ENCODE measurements at places on chromosomes 12 and 14. TPM values are rescaled to one million over a fixed set of nuclear protein-coding genes. Genes with fewer than 3 reads are reported as not detected.
A peak's percentile ranks its signal among the peaks of the same experiment; 100 is the strongest.

DNA sequence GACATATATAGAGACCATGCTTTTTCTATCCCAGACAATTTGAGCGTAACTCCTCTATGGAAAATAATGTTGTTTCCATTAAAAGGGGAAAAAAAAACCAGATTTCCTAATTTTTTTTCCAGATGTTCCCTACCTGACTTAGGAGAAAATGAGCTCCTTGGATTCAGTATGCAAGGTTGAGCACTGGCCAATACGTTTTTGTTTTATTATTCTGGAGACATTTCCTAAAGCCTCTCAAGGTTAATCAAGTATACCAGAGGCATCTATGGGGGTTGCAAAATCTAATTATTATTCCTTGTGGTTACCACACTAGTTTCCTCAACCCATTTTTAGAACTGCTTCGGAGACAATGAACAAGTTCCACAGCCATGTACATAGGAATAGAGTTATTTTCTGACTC, 291.3 kb downstream of the SLC16A7 start:
- H3K27me3 ChIP-seq, result no peaks in the 10 kb centered on the region
- H3K36me3 ChIP-seq, result no peaks in the 10 kb centered on the region
- H3K27ac ChIP-seq, result no peak overlapping the region
- H3K4me3 ChIP-seq, result no peak overlapping the region
- no peak for DNase-seq

GRCh38 chr12:21656905-21657325, 727 bp downstream of the LDHB start:
- DNase-seq, result peak; percentile 13
- peaks cover 28% of the 10 kb centered on the region for H3K36me3 ChIP-seq
- peak overlapping the region; percentile 27 for H3K27ac ChIP-seq
- H3K4me3 ChIP-seq, result peak overlapping the region; percentile 79

- DNase-seq, result no peak
- H3K27me3 ChIP-seq, result no peaks in the 10 kb centered on the region
- H3K4me1 ChIP-seq, result no peaks in the 10 kb centered on the region
These were observed 297.7 kb upstream of the CLEC14A start for GRCh38 chr14:38553586-38553985.

Gene TEDC1
- 26.0 TPM for polyA plus RNA-seq

DNA sequence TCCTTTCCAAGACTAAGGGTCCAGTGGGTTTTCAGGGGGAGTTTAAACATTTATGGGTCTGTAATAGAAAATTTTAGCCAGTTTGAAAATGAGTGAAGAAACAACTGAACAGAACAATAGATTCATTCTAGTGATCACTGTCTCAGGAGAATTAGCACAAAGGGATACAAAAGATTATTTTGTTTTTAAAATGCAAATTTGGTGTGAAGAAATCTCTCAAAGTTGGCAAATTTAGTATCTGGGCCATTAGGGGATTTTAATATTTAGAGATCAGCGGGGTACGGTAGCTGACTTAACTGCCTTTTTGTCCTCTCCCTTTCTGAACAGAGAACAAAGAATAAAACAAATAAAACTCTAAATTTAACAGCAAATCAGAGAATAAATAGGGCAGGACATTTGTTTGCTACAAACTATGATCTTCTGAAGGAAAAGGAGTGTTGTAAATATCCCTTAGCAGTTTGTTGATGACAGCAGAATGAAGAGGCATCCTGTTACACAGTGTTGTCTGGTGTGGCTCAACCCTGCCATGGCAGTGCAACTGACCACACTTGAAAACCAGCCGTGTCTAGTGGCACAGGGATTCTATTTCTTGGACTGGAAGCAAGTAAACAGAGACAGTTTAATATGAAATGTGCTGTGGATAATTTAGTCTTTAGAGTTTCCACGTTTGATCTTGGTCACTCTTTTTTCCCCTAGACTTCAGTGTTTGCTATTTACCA, 46.3 kb upstream of the LRTM2 start:
- DNase-seq, result no peak
- peaks cover 77% of the 10 kb centered on the region for H3K36me3 ChIP-seq
- H3K27me3 ChIP-seq, result no peaks in the 10 kb centered on the region

Gene ATP2A2
- 4.5 TPM for polyA plus RNA-seq

DNA sequence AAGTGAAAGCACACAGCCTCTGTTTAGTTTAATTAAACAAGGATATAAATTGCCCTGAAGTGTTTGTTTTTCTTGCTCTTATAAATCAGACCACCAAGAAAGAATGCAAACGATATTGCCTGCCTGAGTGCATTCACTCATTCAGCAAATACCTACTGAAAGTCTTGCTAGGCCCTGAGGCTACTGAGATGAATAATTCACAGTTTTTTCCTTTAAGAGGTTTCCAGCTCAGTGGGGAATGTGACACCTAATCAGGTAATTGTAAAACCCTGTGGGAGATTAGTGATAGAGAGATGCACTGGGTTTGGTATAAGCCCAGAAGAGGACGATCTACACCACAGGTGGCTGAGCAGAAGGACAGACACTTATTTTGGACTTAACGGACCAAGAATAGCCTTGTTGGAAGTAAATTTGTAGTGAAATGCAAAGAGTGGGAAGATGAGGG, 151.4 kb downstream of the SLC35F4 start:
- DNase-seq, result no peak
- no peaks in the 10 kb centered on the region for H3K27me3 ChIP-seq
- no peaks in the 10 kb centered on the region for H3K4me1 ChIP-seq
- no peak overlapping the region for H3K27ac ChIP-seq
- no peaks in the 10 kb centered on the region for H3K36me3 ChIP-seq

Gene LRRC10
- polyA plus RNA-seq, result not detected

DNA sequence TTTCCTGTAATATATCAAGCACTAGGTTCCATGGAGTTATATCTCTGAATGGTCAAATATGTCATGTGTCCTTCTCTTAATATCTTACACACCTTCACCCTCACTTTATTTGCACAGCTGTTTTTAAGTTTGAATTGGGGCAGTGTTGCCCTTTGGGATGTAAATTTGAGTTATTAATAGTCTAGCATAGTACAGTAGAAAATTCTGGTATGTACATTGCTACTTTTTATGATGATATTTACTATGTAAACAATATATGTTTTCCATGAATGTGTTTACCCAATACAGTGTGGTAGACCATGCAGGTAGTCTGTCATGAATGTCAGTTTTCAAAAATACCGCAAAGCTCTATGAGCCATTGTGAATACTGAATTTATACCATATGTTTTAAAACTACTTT, 50.5 kb downstream of the METTL25 start:
- no peak for DNase-seq
- H3K27me3 ChIP-seq, result no peaks in the 10 kb centered on the region
- H3K27ac ChIP-seq, result no peak overlapping the region
- H3K36me3 ChIP-seq, result peaks cover 14% of the 10 kb centered on the region
- no peak overlapping the region for H3K4me3 ChIP-seq

Gene INHBE
- not detected for polyA plus RNA-seq

GRCh38 chr12:67034110-67034879, 234.9 kb upstream of the CAND1 start:
- no peaks in the 10 kb centered on the region for H3K4me1 ChIP-seq
- H3K27ac ChIP-seq, result no peak overlapping the region
- H3K27me3 ChIP-seq, result no peaks in the 10 kb centered on the region
- H3K36me3 ChIP-seq, result no peaks in the 10 kb centered on the region
- DNase-seq, result no peak

DNA sequence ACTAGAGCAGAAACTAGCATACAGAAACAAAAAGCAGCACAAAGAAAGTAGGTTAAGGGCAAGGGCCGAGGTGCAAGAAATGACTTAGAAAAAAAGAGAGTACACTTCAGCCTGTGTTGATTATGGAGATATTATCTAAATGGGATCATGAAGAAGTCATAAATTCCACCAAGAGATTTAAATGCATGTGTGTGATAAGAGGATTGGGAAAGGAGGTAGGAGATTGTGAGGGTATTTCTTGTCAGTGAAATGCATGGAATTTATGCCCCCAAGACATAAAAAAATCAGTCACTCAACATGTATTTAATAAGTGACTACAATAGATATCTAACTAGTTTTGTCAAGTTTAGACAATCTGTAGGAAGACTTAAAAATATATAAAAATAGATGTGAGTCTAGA, 976.2 kb upstream of the LRFN5 start:
- no peaks in the 10 kb centered on the region for H3K36me3 ChIP-seq
- H3K27ac ChIP-seq, result no peak overlapping the region
- no peaks in the 10 kb centered on the region for H3K4me1 ChIP-seq
- H3K4me3 ChIP-seq, result no peak overlapping the region
- H3K27me3 ChIP-seq, result no peaks in the 10 kb centered on the region

GRCh38 chr12:46459111-46459510, 86.5 kb upstream of the SLC38A2 start:
- no peaks in the 10 kb centered on the region for H3K36me3 ChIP-seq
- peaks cover 56% of the 10 kb centered on the region for H3K4me1 ChIP-seq
- no peaks in the 10 kb centered on the region for H3K27me3 ChIP-seq
- H3K4me3 ChIP-seq, result no peak overlapping the region

DNA sequence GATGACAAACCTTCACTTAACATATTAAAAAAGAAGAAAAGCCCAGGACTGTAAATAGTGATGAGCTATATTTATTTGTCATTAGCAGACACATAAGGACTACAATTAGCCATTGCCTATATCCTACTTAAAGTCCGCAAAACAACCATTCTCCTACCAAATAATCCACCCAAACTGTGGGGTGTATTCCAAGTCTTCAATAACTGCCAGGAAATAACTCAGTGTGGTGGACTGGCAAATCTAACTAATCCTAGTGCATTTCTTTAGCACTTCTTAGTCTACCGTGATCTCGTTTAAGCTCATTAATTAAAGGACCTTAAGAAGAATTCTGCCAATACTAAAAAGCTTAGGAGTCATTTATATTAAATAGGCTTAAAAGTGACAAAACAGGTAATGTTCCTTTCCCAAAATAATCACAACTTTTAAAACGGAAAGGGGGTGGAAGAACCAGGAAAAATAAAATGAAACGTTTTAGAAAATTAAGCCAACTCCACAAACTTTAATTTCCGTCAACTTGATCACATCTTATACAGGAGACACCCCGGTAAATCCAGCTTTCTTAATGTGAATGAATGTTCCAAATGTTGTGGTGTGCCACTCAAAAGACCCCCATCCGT, 1.8 kb downstream of the NOVA1 start:
- H3K36me3 ChIP-seq, result no peaks in the 10 kb centered on the region
- no peak overlapping the region for H3K27ac ChIP-seq
- H3K4me3 ChIP-seq, result no peak overlapping the region

DNA sequence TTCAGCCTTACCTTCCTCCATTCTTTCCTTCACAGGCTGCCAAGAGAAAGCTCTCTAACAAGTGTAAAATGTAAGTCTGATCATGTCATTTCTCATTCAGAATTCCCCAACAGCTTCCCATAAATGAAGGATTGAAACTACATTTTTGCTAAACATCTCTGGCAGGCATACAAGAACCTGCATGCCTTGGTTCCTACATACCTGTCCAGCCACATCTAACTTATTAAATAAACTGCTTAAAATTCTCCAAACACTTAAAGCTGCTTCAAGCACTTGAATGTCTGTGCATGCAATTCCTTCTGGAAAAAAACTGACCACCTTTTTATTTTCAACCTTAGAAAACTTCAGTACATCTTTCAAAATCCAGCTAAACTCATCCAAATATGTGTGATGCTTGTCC, 84.4 kb upstream of the DCN start:
- no peak overlapping the region for H3K27ac ChIP-seq
- no peaks in the 10 kb centered on the region for H3K4me1 ChIP-seq
- H3K36me3 ChIP-seq, result no peaks in the 10 kb centered on the region
- no peak overlapping the region for H3K4me3 ChIP-seq
- DNase-seq, result no peak
- no peaks in the 10 kb centered on the region for H3K27me3 ChIP-seq

DNA sequence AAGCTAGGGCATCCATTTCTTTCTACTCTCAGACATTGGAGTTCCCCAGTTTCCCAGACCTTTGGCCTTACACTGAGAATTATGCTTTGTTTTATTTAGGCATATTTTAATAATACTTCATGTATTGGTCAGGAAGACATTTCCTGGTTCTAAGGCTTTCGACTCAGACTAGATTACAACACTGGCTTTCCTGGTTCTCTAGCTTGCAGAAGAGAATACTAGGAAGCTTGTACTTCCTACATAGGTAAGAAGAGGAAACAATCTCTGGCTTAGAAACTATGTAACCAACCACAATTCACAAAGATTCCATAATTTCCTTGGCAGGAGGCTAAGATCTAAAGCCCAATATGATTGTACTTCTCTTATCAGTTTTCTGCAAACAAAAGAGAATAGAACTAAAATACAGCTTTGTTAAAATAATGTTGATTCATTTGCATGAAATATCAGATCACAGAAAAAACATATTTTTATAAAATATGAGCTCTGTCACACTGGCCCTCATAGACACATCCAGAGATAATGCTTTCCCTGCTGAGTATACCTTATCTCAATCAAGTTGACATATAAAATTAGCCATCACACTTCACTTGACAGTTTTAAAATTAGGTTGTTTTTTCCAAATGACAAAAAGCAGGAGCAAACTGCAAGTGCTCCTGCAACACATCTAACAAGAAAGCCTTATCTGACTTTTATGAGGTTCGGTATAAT, 30.5 kb downstream of the CLEC2D start:
- peaks cover 32% of the 10 kb centered on the region for H3K4me1 ChIP-seq
- H3K4me3 ChIP-seq, result no peak overlapping the region
- peaks cover 9% of the 10 kb centered on the region for H3K36me3 ChIP-seq

Gene KRT77
- not detected for polyA plus RNA-seq

GRCh38 chr12:102913453-102914226, 3.4 kb downstream of the PAH start:
- DNase-seq, result no peak
- H3K4me3 ChIP-seq, result no peak overlapping the region
- no peaks in the 10 kb centered on the region for H3K36me3 ChIP-seq

Gene KIF26A
- polyA plus RNA-seq, result not detected

- no peak overlapping the region for H3K4me3 ChIP-seq
- H3K36me3 ChIP-seq, result no peaks in the 10 kb centered on the region
- DNase-seq, result no peak
- no peaks in the 10 kb centered on the region for H3K27me3 ChIP-seq
- no peaks in the 10 kb centered on the region for H3K4me1 ChIP-seq
These were observed 232.1 kb upstream of the SYT10 start for GRCh38 chr12:33671676-33672075.

Gene DDHD1
- 2.2 TPM for polyA plus RNA-seq

Gene PZP
- polyA plus RNA-seq, result not detected

GRCh38 chr12:43057566-43057965, 468.0 kb upstream of the PRICKLE1 start:
- H3K27ac ChIP-seq, result no peak overlapping the region
- DNase-seq, result no peak
- no peaks in the 10 kb centered on the region for H3K27me3 ChIP-seq
- H3K4me1 ChIP-seq, result no peaks in the 10 kb centered on the region
- H3K4me3 ChIP-seq, result no peak overlapping the region
- H3K36me3 ChIP-seq, result no peaks in the 10 kb centered on the region

GRCh38 chr12:56933826-56934625, at the start of gene SDR9C7:
TSS of gene SDR9C7 (minus strand) at chr12:56934408. CDS start at chr12:56934261, 147 bp downstream.
- H3K4me1 ChIP-seq, result peaks cover 36% of the 10 kb centered on the region
- no peak within 1 kb of the TSS for H3K4me3 ChIP-seq
- no peaks in the 10 kb centered on the region for H3K36me3 ChIP-seq

- no peaks in the 10 kb centered on the region for H3K4me1 ChIP-seq
- no peak overlapping the region for H3K4me3 ChIP-seq
- no peaks in the 10 kb centered on the region for H3K36me3 ChIP-seq
- no peak for DNase-seq
These were observed 313.5 kb downstream of the ALG10 start for GRCh38 chr12:34335819-34336262.
